Psoas muscle (tissue), 8 donors: ENCODE measurements at places on chromosomes 6 and 20.
A peak's percentile ranks its signal among the peaks of the same experiment; 100 is the strongest.

DNA sequence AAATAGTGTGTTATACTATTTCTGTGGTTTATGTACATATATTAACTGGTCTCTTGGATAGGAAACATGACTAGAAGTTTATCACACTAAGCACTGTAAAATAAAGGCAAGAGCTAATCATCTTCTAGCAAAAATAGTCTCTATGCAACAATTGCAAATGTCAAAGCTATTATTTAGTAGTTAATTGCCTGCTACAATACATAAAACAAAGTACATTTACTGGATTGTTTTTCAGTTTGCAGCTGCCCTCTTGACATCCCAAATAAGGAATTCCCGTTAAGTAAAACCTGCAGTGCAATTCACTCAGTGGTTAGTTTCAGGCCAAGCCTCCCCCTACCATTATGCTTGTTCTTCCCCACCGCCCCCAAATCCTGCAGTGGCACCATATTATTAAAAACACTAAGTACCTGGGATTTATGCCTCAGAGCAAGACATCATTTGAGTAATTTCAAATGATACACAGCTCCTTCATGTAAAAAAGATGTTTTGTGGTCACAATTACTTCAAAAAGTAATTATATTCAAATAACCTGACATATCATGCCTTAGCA, 1.6 kb upstream of the ATP5F1E start:
- no peak for DNase-seq

DNA sequence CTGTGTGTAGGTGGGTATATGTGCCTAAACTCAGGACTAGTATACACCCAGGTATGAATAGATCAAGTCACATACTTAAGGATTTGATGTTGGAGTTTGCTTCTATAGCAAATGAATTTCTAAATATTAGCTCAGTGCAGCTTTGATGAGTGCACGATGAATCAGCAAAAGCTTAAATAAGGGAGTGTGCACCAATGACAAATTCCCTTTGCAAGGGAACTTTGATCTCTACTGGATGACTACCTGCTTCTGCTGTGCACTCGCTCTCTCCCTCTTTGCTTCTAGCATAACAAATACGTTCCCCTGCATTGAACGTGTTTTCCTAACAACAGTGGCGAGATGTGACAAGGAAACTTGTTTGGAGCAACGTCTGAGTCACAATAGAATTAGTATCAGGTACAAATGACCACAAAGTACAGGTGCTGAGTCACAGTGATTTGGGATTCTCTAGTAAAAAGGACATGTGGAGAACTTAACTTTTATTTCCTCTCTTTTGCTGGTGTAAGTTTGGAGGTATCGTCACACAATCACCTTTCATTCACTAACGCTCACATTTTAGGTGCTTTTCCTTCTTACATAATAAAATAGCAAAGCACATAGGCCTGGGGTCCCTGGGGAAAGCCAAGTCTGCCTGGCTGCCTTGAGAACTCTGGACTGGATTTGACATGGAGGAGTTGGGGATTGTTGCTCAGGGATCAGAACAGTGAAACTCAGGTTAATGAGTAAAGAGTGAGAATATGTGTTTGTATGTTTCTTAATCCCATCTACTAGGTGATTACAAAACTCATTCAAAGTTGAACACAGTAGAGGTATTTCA, 49.7 kb downstream of the KLHL31 start:
- DNase-seq: no peak

DNA sequence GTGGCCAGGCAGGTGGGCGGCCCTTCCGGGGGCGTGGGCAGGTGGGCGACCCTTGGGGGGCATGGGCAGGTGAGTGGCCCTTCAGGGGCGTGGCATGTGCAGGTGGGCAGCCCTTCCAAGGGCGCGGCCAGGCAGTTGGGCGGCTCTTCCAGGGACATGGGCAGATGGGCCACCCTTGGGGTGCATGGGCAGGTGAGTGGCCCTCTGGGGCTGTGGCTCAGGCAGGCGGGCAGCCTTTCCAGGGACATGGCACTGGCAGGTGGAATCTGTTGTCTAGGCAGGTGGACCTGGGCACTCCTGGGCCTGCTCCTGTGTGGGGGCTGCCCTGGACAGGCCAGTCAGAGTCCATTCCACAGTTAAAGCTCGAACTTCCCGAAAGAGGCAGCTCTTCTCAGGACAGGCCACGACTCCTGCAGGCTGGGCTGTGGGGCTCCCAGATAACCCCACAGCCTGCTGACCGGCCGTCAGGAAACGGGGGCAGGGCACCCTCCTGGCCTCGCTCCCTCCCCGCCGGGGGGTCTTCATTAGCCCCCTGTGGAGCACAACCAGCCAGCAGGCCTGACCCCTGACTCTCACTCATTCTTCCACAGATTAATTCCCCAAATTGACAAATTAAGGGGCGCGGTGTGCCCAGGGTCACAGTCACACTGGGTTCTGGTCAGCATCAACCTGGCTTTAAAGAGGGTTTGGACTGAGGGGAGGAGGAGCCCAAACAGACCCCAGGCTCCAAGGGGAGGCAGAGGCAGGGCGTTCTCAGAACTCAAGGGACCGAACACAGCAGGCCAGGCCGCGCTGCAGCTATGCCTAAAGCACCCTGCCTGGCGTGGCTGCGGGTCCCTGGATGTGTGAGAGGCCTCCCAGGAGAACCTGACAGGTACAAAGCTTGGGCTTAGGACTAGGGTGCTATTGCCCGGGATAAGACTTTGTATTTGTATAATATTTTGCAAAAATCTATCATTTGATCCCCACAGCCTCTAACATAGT, 130.0 kb downstream of the DLL1 start:
- DNase-seq: peak; percentile 35

GRCh38 chr6:166361077-166361429, 18.7 kb upstream of the SFT2D1 start:
- DNase-seq: peak; percentile 61

GRCh38 chr6:69284176-69284730, 512.6 kb downstream of the LMBRD1 start:
- no peak for DNase-seq
